Muscle of back (tissue), 13 donors: ENCODE measurements at places on chromosomes 3 and 15. TPM values are rescaled to one million over a fixed set of nuclear protein-coding genes. Genes with fewer than 3 reads are reported as not detected.

DNA sequence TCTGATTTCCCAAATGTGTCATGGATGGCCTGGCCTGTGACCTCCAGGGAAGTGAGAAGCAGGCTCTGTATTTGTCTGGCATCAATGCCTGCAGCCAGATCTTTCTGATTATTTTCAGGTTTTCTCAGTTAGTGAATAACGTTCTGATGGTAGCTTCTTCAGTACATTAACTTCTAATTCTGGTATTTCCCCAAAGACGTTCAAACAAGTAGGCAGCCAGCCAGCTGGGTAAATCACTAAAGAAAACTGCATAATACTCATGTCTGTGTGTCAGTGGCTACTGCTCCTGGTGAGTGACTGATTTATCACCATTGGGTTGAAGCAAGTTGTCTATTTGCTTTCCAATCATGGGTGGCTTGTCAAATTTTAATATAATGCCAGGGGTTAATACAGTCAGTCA, 162.6 kb upstream of the PFN2 start:
- peak; percentile 30 for DNase-seq

- DNase-seq, result no peak
Measured at GRCh38 chr3:130619196-130619595, 102.2 kb downstream of the COL6A6 start.

DNA sequence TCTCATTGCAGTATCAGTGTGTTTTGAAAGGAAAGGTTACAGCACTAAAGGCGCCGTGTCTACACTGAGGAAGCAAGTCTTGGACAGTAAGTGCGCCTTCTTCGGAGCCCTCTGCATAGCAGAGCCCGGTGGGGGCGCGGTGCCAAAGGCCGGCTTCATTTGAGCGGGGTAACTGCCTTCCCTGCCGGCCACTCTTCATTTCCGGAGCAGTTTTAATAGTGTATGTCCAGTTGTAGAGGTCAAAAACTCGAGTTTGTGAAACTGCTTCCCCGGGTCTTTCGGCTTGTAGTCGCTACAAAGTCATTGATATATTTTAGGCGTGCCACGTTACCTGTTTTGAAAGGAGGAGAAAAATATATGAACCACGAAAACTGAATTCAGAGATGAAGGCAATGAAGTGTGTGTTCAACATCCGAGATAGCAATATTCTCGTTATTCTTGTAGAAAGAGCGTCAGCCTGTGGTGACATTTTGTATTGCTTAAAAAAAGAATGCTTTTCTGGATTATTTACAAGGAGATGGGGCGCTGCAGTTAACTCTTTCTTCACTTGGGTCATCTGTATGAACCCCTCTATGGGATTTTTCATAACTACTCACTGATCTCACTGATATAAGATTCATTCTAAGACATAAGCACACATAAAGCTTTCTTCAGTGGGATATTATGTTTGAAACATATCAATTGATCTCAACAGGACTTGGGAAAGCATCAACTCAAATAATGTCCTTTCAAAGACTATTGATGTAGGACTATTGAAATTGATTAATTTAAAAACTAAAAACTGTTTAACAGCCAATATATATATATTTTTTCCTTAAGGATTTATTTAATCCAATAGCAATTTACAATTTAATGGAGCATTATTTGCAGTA, 3.0 kb downstream of the ALCAM start:
- no peak for DNase-seq

PROS1 gene
- 30.8 TPM for polyA plus RNA-seq

ERC2 gene
- polyA plus RNA-seq, result 1.5 TPM
